Common myeloid progenitor, CD34-positive (primary cell): ENCODE measurements at places on chromosomes 16 and 17.

DNA sequence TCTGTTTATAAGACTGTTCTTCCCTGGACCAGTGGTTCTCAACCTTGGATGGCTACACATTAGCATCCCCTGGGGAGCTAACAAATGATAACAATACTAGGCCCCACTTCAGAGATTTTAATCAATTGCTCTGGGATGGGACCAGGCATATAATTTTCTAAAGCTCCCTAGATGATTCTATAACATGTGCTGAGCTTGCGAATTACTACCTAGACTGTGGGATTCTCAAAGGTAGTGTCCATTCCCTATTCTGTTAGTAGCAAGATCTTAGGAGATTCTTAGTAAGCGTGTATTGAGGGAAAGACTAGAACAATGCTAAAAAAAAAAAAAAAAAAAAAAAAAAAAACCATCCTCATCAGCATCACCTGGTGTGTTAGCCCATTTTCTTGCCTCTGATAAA is 412.0 kb upstream of the CDH5 start:
- DNase-seq: no peak

DNA sequence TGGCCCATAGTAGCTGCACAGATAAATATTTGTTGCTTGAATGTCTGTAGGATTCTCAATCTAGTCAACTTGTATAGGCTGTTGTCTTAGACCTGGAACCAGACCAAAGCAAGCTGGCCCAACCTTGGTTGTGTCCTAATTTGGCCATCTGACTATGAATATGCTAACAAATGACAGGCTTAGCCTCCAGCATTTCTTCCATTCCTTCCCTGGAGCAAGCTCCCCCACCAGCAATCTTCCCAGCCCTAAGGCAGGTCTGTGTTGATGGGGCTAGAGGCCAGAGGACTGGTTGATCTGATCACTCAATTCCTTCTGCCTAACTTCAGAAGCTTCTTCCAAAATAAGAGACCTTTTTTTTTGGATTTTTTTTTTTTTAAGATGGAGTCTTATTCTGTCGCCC is 9.4 kb upstream of the PHOSPHO1 start:
- DNase-seq: no peak

DNA sequence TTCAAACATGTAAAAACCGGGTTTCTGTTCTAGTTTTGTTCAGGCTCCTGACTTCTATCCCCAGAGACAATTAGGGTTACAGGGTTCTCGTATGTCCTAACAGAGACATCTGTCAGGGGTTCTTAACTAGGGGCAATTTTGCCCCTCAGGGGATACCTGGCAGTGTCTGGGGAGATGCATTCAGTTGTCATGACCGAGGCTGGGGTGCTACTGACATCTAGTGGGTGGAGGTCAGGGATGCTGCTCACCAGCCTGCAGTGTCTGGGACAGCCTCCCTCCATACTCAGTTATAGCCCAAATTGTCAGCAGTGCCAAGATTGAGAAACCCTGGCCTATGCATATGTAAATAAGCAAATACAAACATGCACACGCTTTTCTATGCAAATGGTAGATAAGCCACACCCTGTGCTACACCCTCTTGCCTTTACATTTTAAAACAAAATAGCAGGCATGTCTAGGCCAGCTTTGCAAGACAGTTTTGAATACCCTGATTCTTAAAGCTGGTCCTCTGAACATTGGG is 37.4 kb downstream of the CLEC16A start:
- no peak for DNase-seq

- no peak for DNase-seq
Observed at GRCh38 chr17:42023524-42024349, 3.8 kb downstream of the NKIRAS2 start.

- no peak for DNase-seq
Observed at GRCh38 chr17:1174263-1174880, 5.4 kb downstream of the ABR start.

DNA sequence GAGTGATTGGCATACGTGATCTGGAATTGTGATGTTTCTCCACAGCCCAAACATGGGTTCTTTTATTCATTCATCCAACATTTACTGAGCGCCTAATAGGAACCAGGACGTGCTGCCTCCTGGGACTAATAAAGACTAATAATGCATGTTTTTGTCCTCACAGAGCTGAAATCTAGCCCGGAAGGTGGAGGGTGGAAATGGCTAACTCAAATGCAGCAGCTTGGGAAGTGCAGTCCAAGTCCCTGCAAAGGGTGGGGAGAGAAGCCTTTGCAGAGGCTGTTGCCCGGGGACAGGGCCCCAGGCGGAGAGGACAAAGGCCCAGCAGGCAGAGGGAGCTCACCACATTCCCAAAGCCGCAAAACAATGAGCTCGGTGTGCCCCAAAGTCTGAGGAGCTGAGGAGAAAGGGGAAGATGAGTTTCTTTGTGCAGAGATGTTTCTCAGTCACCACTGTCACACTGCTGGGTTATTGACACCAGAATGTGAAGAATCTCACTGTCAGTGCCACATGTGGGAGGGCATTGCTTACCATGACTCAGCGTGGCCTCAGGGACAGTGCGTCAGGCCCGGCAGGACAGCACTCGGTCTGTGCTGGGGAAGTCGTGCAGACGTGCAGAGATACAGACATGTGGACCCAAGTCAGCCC is 118.2 kb upstream of the CHMP6 start:
- peak; percentile 25 for DNase-seq

DNA sequence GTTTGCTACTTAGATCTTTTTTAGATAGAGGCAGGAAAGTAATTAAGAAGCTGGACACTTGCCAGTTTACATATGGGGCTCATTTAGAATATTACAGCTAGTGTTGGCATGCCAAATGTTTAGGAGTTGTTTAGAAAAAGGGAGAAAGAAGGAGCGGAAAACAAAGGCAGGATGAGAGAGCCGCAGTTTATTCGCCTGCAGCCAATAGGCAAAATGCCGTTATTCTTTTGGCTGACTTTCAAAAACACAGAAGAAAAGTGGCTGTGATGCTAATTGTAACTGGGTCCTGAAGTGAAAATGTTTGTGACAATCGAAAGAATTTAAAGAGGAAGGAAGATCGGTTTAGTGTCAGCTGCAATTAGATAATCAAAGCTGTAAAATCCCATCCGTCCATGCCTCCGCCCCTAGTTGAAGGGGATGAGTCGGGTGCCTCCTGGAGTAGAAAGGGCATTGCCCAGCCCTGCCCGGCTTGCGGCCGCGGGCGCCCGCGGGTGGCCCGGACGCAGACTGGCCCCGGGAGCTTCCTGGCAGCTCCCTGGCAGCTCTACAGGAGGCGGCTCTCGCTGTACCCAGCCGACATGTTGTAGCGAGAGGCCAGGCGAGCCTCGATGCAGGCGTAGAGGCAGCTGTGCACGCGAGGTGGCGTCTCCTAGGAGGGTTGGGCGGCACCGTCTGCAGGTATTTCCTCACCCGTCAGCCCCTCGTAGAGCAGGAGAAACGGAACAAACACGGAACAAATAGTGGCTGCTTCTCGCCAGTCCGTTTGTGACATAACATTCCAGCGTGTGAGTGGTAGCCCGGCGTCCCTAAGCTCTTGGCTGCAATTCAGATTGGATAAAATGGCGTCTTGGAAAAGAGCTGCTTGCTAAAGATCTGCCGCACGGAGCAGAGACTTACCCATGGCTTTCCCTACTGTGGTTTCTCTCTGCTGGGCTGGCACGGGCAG is 82.2 kb downstream of the TNRC6C start:
- DNase-seq: peak; percentile 75

DNA sequence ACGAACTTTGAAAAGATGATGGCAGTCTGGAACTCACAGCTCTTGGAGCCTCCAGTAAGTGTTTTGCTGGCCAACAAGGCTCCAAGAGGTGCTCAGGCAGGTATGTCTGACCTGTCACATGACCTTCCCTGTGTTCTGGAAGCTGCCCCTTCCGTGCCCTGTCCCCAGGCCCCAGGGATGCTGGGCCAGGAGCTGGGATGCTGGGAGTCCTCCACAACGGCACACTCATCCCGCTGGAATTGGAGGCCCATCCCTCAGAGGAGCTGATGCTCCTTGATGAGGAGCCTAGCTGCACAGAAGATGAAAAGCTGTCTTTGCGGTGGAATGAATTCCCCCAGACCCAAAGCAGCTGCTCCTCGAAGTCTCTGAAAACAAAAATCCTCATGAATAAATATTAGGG is 47.8 kb downstream of the HOXB1 start:
- no peak for DNase-seq

DNA sequence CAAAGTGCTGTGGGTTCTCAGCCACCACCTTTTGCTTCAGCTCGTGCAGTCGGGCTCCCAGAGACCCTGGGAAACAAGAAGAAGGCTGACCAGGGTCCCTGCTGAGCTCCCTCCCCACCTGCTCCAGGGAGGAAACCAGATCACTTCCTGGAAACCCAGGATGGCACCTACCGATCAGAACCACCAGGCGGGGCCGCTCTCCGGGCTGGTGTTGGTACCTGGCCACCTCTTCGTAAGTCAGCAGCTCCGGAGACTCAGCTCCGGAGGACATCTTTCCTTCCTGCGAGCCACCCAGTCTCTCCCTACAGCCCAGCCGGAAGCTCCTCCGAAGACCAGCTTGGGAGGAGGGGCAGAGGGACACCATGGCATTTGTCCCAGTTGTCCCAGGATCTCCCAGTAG is 18.9 kb downstream of the MPP3 start:
- no peak for DNase-seq
